ENCODE measurements at places on chromosomes 12 and 14.

- no peak for DNase-seq
Observed at GRCh38 chr12:76554405-76555230, 5.0 kb downstream of the OSBPL8 start.

DNA sequence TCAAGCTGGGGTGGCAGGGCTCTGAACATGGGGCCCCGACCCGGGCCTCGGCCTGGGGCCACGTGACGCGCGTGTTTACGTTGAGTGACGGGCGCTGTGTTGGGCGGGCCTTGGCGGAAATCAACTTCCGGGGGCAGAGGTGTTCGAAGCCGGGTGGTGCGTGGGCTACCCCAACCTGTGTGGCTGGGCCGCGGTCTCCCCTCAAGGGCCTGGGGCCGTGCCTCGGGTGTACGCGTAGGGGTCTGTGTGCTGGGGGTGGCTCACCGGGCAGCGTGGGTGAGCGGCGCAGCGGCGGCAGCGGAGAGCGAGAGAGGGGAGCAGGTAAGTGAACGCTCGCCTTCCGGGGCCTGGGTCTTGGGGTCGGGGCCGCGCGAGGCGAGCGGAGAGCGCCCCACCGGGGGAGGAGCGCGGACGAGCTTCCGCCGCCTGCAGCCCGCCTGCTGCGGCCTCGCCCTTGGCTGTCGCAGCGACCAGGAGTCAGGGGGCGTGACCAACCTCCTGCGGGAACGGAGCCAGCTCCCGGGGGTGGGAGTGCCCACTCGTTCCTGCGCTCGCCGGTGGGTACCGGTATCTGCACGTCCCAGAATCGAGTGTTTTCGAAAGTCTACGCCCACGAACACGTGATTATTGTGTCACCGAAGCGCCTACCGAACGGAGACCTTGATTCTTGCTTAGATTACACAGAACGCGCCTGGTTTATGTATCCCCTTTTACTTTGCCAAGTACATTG lies at the start of gene CCDC91:
CCDC91 (plus strand) TSS at position 136 of the 730 bp plus-strand sequence. CDS start 66,760 bp downstream, outside the sequence.
- peak; percentile 66 for DNase-seq

DNA sequence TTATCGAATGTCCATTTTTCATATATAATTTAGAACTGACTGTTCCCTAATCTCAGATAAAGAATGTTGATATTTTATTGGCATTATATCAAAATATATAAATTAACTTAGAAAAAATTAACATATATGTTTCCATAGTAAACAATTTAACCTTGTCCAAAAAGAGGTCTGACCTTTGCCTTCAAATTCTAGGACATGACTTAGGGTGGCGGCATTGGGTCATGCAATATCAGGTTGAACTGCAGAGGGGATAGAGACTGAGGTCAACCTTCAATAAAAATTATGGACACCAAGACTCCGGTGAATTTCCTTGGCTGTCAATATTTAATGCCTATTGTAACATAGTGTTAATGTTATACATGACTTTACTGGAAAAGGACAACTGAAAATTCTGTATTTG lies 199.8 kb downstream of the RPL10L start:
- no peak for DNase-seq

- no peak for DNase-seq
Observed at GRCh38 chr14:98334186-98334585, 937.8 kb downstream of the BCL11B start.

DNA sequence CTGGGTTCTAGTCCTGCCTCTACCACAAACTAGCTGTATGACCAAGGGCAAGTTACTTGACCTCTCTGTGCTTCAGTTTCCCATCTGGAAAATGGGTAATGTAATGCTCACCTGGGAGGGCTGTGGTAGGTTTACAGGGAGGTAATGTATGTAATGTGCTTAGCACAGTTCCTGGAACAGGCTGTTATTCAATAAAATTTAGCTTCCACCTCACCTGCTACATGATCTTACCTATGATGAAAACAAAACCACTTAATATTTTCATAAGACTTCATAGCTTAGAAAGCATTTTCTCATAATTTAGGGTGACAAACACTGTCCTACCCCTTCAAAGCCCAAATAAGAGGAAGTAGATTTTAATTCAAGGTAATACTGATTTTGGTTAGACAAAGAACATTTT lies 530.6 kb downstream of the FUT8 start:
- DNase-seq: no peak

- DNase-seq: no peak
Observed at GRCh38 chr14:64467101-64467500, 1.8 kb downstream of the AKAP5 start.

- no peak for DNase-seq
Observed at GRCh38 chr12:20482491-20483054, 114.2 kb downstream of the PDE3A start.

DNA sequence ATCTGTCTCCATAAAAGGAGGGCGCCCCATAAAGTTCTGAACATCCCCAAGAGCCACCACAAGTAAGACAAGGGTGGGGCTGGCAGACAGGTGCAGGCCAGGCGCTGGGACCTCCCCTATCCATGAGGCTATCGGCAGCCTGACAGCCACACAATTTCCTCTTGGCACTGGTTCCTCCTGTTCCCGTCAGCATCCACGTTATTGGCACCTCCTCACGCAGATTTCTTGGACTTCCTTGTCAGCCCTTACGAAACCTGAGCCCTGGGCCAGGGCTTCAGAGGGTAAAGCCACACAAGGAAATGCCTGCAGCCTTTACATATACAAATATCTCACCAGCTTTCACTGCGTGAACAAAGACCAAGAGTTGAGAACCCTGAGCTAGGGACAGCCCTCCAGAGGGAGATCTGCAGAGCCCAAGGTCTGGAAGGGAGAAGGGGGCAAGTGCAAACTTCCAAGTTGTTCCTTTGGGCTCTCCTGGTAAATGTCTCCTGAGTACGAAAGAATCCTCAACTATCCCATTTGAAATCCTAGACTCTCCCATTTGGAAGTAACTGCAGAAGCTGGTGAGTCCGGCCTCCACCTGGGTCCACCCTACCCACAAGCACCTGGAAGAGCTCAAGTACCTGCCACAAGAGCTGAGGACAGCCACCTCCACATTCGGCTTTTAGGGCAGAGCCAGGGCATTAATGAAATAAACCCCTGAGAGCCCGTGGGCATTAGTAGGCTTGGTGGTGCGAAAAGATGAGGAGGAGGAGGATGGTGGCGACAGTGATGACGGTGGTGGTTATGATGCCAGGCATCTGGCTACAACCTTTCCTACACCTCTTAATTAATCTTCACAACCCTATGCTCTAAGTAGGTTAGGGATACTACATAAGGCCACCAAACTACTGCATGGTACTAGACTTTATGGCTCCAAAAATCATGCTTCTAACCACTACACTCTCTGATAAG lies 5.5 kb upstream of the TC2N start:
- DNase-seq: no peak

Measured in keratinocyte (primary cell).